ENCODE measurements at places on chromosomes 2 and 18.

DNA sequence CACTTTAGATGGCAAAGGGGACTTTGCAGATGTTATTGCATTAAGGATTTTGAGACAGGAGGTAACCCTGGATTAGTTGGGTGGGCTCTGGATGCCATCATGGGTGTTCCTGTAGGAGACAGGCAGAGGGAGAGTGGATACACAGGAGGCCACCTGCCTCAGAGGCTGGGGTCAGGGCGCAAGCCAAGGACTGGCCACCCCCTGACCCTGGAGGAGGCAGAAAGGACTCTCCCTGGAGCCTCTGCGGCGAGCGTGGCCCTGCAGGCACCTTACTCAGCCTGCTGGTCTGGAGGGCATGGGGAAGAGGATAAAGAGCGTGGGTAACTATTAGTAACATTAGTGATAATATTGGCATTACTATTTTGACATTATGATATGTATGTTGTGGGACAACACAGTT, 21.6 kb upstream of the OTOS start:
- DNase-seq = no peak

- DNase-seq = no peak
These were observed 237.9 kb downstream of the CCDC102B start for GRCh38 chr18:69035756-69036155.

GRCh38 chr2:185219981-185220380, 518.6 kb upstream of the FSIP2 start:
- peak; percentile 63 for DNase-seq

DNA sequence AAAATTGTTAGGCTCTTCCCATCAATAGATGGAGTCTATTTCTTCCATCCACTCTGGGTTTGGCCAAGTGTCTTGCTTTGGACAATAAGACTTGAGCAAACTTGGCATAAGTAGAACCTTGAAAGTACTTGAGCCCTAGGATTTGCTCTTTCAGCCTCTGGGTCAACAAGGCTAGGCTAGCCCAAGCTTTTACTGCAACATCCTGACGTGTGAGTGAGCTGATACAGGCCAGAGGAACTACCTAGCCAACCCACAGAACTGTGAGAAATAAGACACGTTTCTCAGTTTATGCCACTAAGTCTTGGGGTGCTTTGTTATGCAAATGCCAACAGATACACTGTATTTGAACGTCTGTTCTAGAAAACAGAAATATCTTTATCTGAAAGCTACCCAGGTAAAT, 71.9 kb downstream of the LRP2 start:
- no peak for DNase-seq

DNA sequence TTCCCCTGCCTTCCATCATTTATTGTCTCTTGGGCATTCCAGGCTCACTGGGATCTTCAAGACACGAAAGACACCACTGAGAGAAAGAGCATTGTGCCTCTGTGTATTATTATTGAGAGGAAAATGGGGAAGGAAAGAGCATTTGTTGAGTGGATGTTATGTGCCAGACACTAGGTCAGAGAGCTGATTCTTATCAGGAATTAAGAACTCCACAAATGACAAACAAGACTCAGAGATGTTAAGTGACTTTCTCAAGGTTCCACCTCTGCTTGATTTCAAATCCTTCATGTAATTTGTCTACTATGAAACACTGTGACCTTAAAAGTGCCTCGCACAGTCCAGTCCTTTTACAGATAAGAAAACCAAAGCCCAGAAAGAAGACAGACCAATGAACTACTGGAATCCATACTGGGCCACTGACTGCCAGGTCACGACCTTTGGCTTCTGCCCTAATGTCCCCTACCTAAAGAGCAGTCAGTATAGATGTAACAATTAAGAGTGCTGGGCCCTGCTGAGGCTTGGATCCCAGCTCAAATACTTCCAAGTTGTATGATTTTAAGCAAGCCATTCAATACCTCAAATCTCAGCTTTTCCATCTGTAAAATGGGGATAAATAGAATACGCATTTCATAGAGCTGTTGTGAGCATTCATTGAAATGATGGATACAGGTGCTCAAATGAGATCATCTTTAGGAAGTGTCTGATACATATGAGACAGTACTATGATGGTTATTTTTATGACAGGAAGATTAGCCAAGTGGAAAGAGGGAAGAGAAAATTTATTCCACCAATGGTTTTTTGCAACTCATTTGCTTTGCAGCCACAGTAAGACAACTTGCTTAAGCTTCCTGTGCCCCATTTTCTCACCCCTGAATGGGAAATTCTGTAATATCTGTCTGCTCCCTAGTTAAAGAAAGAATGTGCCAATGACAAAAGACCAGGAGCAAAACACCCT, 10.9 kb downstream of the KLF7 start:
- no peak for DNase-seq

GRCh38 chr18:24086082-24086481, 52.8 kb upstream of the CABYR start:
- no peak for DNase-seq

GRCh38 chr18:36501100-36501499, 203.6 kb downstream of the FHOD3 start:
- DNase-seq = no peak

DNA sequence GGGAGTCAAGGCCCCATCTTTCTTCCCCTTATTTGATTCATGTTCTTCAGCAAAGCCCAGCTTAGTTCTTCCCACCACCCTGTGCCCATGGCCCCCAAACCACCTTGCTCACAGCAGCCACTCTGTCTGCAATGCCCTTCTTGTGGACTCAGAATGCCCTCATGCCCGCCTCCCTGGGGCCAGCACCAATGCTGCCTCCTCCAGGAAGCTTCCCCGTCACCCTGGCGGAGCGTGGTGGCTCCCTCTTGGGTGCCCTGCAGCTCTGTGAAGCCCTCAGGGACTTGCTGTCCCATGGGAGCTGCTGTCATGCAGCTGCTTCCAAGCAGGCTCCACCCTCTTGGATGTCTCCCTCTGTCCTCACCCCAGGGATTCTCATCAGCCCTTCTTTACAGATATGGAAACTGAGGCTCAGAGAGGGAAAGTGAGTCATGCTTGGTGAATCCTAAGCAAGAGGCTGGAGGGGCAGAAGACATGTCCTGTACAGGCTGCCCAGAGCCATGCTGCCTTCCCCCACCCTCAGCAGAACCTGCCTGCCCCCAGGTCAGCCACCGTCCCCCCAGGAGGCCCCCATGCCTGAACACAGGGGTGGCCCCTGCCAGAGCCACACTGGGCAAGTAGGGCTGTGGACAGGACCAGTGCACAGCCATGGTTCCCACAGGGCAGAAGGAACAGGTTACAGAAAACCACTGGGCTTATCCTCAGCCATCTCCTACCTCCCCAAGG, 11.8 kb upstream of the DUSP2 start:
- no peak for DNase-seq

DNA sequence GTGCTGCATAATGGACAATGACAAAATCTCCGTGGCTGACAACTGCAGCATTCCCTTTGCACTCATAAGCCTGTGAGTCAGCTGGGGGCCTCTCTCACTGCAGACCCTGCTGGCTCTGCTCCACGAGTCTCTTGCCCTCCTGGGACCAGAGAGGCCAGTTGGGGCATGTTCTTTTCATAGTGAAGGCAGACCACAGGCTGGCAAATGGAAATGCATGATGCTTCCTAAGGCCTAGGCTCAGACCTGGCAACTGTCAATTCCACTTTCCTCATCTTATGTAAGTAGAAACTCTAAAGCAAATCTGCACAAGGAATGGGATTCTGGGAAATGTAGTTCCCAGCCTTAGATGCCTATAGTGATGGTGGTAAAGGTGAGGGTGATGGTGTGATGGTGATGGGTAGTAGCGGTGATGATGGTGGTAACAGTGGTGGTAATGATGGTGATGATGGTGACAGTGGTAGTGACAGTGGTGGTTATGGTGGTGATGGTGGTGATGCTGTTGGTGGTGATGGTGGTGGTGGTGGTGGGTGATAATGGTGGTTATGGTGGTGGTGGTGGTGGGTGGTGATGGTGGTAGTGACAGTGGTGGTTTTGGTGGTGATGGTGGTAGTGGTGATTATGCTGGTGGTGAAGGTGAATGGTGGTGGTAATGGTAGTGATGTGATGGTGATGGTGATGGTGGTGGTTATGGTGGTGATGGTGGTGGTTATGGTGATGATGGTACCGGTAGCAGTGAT, 185.8 kb upstream of the ARL4C start:
- peak; percentile 58 for DNase-seq

GRCh38 chr2:25881764-25882163, 3.5 kb upstream of the ASXL2 start:
- DNase-seq = no peak

- no peak for DNase-seq
These were observed 34.2 kb downstream of the RAB10 start for GRCh38 chr2:26067980-26068507.

GRCh38 chr18:48533340-48534070, 5.3 kb upstream of the CTIF start:
- no peak for DNase-seq

- no peak for DNase-seq
These were observed 368.2 kb downstream of the CDH2 start for GRCh38 chr18:27808683-27809082.

GRCh38 chr18:36547544-36547943, 250.0 kb downstream of the FHOD3 start:
- DNase-seq = no peak

DNA sequence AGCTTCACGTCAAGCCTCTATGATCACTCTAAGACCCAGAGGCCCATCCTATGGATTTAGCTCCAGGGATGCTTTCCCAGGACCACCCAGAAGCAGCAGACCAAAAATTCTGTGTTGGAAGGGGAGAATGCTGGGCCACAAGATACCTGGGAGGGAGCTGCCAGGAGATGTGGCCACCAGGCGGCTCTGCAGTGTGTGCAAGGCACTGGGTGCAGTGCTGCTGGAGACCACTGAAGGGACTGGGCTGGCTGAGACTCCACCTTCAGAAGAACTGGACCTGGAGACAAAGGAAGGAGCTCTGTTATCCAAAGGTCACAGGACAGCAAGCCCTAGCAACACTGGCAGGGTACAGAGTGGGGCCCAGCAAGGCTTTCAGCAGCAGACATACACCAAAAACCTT, 34.0 kb downstream of the KANSL3 start:
- peak; percentile 29 for DNase-seq

GRCh38 chr2:207896525-207897285, 127.0 kb upstream of the FZD5 start:
- no peak for DNase-seq
